ENCODE measurements at places on chromosomes 5 and 9.

- DNase-seq = no peak
These were observed 1676.0 kb upstream of the NUDT12 start for GRCh38 chr5:105238561-105238960.

GRCh38 chr9:3475300-3476020 lies 50.3 kb downstream of the RFX3 start:
- no peak for DNase-seq

DNA sequence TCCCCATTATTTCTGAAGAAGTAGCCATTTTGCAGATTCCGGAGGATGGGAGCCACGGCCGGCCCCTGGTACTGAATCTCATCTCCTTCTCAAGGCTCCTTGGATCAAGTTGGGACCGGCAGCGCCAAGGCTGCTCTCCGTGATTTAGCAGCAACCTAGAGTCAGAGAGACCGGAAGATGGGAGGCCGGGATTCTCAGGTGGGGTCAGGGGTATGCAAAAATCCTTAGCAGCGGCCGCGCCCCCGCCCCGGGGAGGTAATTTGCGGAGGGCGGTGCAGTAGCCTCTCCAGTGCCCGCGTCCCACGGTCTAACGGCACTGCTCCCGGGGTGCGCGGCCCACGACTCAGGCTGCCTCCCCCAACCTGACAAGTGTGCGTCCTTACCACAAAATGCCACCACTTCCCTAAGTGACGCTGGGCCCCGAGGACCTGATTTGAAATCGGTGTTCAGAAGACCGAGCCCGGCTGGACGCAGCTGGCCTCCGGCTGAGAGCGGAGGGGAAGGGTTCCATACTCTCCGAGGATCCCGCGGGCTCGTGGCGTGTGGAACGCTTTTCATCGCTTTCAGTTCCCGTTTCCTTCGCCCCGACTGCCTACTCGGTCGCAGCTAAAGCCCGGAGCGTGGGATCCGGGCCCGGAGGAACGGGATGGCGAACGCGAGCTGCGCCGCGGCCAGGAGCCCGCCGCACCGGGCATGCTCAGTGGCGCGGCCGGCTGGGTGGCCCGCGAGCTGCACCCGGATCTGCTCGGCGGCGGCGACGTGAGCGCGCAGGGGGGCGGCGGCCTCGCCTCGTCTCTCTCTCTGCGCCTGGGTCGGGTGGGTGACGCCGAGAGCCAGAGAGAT lies at the start of gene SCAMP1:
Gene SCAMP1 (plus strand): TSS at position 787 of the 843 bp plus-strand sequence. CDS start 55 bp downstream, at position 842.
- peak; percentile 84 for DNase-seq

- no peak for DNase-seq
These were observed 37.4 kb downstream of the GLT6D1 start for GRCh38 chr9:135601988-135602387.

DNA sequence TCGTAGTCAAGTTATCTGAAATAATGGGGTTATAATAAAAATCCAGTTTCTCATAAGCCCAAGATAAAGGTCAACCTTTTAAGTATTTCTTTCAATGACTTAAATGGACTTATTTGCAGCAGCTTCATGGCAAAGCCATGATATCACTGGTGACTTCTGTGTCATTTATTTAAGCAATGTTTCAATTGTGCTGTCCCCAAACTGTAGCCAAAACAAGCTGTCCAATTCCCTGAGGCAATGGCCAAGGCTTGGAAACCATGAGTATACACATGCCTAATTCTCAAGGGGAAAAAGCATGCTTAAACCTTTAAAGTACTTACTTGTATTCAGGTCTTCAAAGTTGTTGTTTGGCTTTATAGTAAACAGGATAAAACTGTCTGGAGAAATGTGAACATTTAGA lies 376.4 kb upstream of the TNC start:
- DNase-seq = no peak

- no peak for DNase-seq
These were observed 157.2 kb downstream of the SV2C start for GRCh38 chr5:76240336-76240735.

DNA sequence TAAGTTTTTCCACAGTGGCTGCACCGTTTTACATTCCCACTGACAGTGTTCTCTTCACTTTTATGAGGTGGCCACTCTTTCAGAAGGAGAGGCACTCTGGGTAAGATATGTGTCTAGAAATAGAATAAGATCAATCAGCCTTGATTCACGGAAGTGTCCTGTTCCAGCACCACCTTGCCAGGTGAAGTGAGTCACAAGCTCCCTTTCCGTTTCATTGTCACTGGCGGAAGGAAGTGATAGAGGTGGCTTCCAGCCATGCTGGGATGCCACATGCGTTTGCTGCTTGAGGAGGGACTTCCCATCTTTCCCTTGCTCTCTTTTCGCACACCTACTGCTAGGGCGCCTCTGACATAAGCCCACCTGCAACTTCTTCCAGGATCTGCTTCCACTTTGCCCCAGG lies 217.1 kb downstream of the PIK3R1 start:
- no peak for DNase-seq

GRCh38 chr5:94691949-94692348 lies 73.5 kb downstream of the SLF1 start:
- DNase-seq = no peak

GRCh38 chr5:5146530-5147160 lies 6.5 kb downstream of the ADAMTS16 start:
- DNase-seq = no peak

DNA sequence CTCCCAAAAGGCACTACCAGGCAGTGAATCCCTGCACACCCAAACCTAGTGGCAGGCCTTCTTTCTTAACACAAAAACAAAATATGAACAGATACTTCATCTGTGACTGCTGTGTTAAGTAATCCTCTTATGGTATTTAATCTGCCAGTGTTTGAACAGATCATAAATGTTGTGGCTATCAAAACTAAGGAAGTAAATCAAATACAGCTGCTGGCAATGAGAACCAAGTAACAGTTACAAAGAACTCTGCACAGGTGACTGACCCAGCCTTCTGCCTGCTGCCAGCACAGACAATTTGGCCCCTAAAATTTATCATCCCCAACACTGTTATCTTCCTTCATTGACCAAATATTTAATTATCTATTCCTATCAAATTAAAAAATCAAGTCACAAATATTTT lies 78.0 kb downstream of the GNAQ start:
- no peak for DNase-seq

GRCh38 chr5:96434201-96434645 lies 1.2 kb upstream of the PCSK1 start:
- DNase-seq = no peak

DNA sequence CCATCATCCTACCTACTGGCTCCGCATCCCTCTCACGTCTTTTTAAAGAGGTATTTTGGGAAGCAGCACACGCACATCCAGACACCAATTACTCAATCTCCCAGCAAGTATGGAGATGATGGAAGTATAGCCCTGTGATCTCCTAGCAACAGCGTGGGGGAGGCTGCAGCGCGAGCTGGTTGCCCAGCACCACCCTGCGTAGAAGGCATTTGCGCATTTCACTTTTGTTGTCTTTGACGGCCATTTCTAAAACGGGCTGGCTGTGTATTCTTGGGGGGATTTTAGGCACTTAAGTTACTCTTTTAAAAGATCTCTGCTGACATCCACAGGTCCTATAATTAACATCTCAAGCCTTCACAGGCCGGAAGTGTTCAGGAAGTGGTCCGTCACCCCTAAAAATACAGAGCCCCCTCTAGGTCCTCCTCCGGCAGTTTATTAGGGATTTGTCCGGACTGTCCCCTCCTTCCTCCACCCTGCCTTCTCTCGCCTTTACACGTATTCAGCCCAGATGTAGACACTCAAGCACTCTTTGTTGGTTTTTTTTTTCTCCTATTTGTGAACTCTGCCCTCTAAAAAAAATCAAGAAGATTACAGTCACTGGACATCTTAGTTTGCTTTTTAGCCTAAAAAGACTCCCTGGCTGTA lies 371.4 kb downstream of the NTRK2 start:
- no peak for DNase-seq

GRCh38 chr5:89005990-89006389 lies 123.0 kb upstream of the MEF2C start:
- no peak for DNase-seq

GRCh38 chr9:70954126-70954525 lies 167.3 kb downstream of the TRPM3 start:
- DNase-seq = no peak

DNA sequence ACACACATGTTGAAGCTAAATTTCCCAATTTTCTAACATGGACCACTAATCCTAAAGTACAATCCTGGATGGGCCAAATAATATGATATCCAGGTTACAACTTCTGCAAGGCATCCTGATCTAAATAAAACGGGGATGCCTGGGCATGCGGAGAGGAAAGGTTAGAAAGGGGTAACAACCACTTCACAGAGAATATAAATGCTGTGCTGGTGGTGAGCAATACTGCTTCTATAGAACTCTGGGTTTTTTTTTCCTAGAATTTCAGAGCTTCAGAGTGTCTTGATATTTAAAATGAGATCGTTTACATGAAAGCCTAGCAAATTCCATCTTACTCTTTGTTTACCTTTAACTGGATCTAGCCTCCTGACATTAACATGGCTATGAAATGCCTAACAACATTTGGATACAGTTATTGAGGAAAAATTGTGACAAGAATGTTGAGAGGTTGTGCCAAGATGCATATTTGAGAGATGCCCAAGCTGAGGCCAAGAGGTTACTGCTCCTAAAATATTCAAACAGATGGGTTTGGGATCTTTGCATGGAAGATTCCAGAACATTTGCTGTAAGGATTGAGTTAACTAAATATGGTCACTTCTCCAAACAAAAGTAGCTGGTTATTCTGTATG lies 22.4 kb downstream of the TNFAIP8 start:
- no peak for DNase-seq

DNA sequence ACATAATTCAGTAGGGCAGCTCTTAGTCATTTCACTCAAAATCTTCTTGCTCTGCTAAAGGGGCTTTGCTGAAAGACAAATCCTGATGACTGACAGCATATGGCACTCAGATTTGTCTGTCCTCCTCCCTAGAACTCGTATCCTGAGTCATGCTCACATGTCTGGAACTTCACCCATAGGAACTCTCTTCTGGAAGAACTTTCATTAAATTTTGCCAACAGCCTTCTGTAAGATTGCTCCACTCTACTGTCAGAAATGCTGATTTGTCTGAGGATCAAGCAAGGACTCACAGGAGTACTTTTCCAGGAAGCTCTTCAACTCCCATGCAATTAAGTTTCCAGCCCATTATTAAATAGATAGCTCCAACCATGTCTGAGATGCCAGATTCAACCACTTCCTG lies 59.8 kb upstream of the SNX2 start:
- no peak for DNase-seq

- DNase-seq = no peak
These were observed 38.5 kb upstream of the SLC44A1 start for GRCh38 chr9:105205787-105206495.

- DNase-seq = no peak
These were observed 45.1 kb upstream of the TRIO start for GRCh38 chr5:14097998-14098471.

DNA sequence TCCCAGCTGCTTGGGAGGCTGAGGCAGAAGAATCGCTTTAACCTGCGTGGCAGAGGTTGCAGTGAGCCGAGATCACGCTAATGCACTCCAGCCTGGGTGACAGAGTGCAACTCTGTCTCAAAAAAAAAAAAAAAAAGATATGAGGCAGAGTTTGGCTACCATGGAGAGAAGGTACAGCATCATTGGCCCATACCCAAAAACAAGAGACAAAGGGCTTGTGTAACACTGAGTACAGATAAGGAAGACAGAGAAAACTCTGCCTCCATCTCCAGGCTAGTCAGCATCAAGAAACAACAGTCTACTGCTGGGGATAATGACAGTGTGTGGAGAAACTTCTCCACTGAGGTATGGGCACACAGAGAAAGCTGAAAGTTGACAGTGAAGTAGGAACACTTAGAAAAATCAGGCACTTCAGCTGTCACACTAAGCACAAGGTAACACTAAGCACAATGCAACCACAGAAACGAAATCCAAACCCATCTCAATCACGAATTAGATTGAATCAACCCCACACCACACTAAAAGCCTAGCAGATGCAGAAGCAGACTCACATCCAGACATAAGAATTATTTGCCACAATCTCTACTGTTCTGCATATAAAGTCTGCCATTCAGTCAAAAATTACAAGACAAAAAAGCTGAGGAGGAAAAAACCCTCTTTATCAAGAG lies 10.5 kb downstream of the PJA2 start:
- no peak for DNase-seq

- no peak for DNase-seq
These were observed 14.7 kb downstream of the ERP44 start for GRCh38 chr9:100084128-100084453.

GRCh38 chr5:36870399-36871040 lies 6.0 kb upstream of the NIPBL start:
- no peak for DNase-seq

DNA sequence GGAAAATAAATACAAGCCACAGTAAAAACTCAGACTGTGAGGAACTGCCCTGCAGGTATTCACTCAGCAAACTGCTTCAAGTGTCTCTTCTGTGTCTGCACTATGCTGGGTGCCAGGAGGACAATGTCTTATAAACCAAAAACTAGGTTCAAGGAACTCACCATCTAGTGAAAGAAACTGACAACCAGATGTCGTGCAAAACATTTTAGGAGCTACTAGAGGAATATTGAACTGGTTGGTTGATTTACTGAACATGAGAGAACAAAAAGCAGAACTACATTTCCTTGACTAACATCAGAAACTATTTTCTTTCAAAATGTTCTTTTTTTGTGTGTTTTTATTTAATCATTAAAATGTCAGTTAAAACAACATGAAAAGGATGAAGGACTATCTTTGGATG lies 35.2 kb downstream of the ZNF366 start:
- no peak for DNase-seq

- DNase-seq = no peak
These were observed 112.5 kb downstream of the HAPLN1 start for GRCh38 chr5:83608122-83608521.

- no peak for DNase-seq
These were observed 56.9 kb upstream of the GGTA1 start for GRCh38 chr9:121556580-121556979.

DNA sequence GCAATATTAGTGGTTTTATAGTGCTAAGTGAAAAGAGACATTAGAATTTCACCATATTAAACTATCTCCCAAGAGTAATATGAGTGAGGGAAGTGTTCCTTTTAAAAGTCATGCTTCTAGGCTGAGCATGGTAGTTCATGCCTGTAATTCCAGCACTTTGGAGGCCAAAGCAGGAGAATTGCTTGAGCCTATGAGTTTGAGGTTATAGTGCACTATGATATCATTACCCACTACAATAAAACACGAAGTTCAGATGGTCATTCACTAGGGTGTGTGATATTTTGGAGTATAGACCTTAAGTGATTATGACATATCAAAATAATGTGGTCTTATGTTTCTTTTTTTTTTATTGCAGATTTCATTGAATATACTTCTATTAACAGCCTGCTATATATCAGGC lies 6.7 kb downstream of the KIF2A start:
- no peak for DNase-seq

- DNase-seq = no peak
These were observed 166.4 kb upstream of the SPRY4 start for GRCh38 chr5:142491270-142491669.

All from stimulated activated CD8-positive, alpha-beta memory T cell treated with anti-CD3 and anti-CD28 coated beads, Interleukin-2, amount 100 ng/mL, for 1 hour (primary cell).